Upper lobe of right lung (tissue), 1 donor: ENCODE measurements at places on chromosomes 4 and X.

DNA sequence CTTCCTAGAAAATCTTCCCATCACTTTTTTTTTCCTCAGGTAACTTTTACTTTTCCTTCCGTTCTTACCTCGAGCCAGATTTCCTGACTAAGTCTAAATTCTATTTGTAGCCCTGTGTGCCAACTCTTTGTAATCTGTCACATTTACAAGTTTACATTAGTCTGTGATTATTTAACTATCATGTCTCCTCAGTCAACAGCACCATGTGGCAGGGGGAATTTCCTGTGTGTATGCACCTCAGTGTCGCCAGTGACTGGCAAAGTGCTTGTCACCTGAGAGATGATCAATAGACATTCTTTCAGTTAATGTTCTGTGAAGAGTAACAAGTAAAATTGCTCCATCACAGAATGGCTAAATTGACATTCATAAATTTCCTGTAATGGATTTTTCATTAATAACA lies 468.5 kb downstream of the PDGFC start:
- no peak for DNase-seq

DNA sequence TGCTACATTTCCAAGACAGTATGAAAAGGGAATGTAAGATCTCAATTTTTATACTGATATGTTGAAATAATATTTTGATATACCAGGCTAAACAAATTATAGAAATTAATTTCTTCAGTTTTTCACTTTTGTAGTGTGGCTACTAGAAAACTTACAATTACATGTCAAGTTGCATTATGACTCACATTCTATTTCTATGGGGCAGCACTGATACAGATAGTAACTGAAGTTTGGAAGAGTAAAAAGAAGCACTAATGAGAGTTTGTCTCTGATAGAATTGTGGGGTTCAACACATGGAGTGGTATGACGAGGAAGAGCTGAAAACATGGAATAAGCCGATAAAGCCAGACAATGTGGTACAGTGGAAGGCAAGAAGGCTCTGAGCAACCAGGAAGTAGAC lies 95.6 kb downstream of the NR3C2 start:
- no peak for DNase-seq

DNA sequence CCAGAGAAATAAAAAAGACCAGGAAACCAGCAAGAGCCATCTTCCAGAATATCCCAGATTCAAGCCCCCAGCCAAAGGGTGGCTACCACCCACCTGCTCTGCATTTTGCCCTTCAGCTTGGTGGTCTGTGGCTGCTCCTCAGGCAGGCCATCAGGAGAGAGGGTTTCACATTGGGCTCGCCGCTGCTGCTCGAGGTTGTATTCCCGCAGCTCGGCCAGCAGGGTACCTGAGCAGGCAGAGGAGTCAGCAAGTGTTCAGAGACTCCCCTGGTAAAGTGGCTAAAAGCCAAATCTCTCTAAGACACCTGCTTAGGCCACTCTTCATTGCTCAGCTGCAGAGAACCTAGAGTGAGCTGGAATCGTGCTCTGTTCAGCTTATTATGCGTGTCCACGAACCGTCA lies 110.8 kb upstream of the HSD17B10 start:
- DNase-seq, result no peak

DNA sequence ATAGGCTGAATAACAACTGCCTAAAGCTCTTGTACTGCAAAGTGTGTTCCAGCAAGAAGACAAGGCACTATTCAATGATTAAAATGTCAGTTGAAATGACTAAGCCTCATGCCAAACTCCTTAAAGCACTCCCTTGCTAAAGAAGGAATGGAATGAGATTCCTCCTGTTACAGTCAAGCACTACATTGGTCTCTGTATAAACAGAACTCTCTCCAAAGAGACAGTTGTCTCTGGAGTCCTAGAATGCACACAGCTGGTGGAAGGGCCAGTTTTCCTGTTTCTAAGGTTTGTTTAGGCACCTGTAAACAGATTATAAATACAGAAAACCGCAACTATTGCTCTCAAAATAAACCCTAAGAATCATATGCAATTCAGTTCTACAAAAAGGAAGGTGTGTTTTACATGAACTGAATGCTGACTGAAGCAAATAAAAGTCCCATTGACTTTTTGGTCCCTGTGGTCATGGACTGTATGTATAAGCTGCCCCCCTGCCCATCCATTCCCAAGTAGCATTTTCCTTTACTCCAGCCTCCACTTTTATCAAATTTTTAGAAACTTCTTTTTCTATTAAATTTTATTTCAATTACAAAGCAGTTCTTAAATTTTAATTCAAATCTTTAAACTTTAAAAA lies 47.0 kb downstream of the FAT1 start:
- no peak for DNase-seq

- DNase-seq, result no peak
These were observed 124.8 kb upstream of the SLIT2 start for GRCh38 chr4:20126906-20127305.

GRCh38 chr4:76470532-76470931 lies 35.5 kb downstream of the SHROOM3 start:
- no peak for DNase-seq

- DNase-seq, result no peak
These were observed 95.9 kb upstream of the SCOC start for GRCh38 chr4:140277576-140277975.

DNA sequence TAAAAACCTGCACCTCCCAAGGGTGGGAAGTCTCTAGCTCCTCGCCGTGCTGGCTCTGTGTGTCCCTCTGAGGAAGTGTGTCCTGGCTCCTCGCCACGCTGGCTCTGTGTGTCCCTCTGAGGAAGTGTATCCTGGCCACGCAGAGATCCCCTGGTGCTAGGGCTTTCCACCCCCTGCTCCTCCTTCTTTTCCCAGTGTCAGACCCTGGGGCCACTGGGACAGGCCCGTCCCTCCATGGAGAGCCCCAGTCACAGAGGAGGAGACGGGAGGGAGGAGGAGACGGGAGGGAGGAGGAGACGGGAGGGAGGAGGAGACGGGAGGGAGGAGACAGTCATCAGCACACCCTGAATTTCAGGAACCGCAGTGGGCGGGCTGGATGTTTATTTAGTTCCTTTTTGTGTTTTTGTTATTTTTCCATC lies 53.8 kb upstream of the HGFAC start:
- peak; percentile 90 for DNase-seq

- DNase-seq, result peak; percentile 83
These were observed 114.5 kb downstream of the ADRA2C start for GRCh38 chr4:3880615-3881120.

DNA sequence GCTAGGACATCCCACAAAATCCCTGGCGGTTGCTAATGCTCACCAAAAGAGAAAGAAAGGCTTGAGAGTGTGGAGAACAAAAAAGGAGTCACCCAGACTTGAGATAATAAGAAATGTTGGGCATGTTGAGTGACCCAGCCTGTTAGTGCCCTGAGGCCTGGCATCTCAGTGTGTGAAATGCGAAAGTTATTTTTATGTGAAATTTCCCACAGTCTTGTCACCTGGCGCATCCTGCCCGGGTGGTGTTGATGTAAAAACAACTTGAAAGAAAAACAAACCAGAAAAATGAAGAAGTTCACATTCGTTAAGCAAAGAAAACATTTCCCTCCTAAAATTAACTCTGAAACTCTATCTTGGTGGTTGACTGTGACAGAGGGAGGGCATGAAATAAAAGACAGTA lies 495.2 kb downstream of the MID1IP1 start:
- no peak for DNase-seq

GRCh38 chrX:63514569-63515080 lies 163.5 kb upstream of the SPIN4 start:
- no peak for DNase-seq

- no peak for DNase-seq
These were observed 226.5 kb downstream of the FBXO8 start for GRCh38 chr4:174056959-174057358.

GRCh38 chr4:98510340-98510739 lies 148.1 kb downstream of the TSPAN5 start:
- no peak for DNase-seq

DNA sequence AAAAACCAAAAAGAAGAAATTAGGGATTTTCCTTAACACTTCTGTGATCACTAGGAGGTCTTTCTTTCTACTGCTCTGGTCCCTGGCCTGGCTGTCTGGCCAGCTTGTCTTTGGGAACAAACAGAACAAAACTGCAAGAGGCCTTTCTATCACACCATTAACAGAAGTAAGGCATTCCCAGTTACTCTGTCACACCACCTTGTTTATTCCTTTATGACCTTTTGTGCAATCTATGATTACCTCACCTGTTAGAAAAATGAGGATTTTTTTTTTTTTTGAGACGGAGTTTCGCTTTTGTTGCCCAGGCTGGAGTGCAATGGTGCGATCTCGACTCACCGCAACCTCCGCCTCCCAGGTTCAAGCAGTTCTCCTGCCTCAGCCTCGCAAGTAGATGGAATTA lies 3.0 kb downstream of the METAP1 start:
- DNase-seq, result no peak

DNA sequence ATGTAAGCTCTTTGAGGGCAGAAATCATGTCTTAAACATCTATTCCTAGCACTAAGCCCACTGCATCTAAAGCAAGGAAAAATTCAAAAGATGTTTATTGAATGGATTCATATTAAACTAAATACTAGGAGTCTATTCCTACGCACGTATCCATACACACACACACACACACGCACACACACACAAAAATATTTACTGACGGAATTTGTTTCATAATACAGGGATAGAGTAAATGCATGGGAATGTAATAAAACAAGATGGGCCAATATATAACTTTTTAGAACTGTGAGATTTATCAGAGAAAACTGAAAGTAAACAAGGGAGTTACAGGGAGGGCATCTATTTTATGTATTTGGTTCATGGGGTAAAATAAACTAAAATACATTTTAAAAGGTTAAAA lies 57.6 kb downstream of the WDFY3 start:
- DNase-seq, result no peak

DNA sequence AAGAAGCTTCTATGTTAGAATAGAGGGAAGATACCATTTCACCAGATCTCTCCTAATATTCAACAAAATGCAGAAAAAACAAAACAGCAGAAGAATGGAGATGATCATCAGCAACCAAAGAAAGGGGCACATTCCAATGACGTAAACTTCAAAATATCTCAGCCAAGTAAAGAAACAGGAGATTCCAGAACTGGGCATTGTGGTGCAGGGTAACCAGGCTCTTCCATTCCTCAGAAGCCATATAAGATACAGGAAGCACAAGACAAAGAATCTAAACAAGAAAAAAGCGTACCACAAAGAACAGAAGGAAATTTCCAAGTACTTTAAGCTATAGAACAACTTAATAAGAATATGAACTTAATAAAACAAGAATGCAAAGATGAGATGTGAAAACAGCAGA lies 6.9 kb upstream of the ARMCX4 start:
- no peak for DNase-seq

DNA sequence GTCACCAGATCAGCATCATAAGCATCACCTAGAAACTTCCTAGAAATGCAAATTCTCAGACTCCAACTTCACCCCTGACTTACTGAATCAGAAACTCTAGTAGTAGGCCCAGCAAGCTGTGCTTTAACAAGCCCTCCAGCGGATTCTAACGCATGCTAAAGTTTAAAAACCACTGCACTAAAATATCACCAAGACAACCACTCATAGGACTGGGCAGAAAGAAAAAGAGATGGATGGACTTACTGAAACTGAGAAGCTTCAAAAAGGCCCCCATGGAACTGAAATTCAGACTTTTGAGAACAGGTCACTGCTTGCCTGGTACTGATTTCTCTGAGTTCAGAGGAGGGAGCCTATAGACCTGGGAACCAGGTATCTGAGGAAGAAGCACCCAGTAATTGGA lies 40.1 kb downstream of the FAM241A start:
- no peak for DNase-seq

GRCh38 chr4:20393486-20394100 lies 141.9 kb downstream of the SLIT2 start:
- no peak for DNase-seq

- no peak for DNase-seq
These were observed 1.6 kb upstream of the ASB5 start for GRCh38 chr4:176270669-176271068.

GRCh38 chr4:26727844-26728243 lies 132.8 kb upstream of the STIM2 start:
- no peak for DNase-seq

GRCh38 chr4:102824398-102824797 lies 3.0 kb downstream of the UBE2D3 start:
- no peak for DNase-seq

GRCh38 chr4:692771-693554 lies 4.0 kb upstream of the SLC49A3 start:
- no peak for DNase-seq

GRCh38 chrX:151852294-151852693 lies 60.4 kb upstream of the MAGEA4 start:
- DNase-seq, result no peak

DNA sequence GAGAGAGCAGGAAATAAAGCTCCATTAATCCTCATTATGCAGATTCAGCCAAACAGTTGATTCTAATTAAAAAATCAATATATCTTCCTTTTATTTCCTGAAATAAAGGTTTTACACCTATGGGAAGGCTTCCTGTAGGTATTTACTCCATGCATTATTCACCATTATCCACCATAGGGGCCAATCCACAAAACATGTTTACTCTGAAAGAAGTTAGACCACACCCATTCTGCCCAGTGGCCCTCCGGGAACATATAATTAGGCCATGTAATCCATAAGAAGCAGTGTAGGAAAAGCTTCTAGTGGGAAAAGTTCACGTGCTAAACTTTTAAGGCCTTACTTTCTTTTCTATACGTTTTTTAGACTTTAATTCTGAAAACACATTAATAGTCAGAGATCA lies 57.7 kb downstream of the SAT1 start:
- DNase-seq, result no peak

- no peak for DNase-seq
These were observed 1163.2 kb downstream of the PCDH18 start for GRCh38 chr4:136369073-136369472.

DNA sequence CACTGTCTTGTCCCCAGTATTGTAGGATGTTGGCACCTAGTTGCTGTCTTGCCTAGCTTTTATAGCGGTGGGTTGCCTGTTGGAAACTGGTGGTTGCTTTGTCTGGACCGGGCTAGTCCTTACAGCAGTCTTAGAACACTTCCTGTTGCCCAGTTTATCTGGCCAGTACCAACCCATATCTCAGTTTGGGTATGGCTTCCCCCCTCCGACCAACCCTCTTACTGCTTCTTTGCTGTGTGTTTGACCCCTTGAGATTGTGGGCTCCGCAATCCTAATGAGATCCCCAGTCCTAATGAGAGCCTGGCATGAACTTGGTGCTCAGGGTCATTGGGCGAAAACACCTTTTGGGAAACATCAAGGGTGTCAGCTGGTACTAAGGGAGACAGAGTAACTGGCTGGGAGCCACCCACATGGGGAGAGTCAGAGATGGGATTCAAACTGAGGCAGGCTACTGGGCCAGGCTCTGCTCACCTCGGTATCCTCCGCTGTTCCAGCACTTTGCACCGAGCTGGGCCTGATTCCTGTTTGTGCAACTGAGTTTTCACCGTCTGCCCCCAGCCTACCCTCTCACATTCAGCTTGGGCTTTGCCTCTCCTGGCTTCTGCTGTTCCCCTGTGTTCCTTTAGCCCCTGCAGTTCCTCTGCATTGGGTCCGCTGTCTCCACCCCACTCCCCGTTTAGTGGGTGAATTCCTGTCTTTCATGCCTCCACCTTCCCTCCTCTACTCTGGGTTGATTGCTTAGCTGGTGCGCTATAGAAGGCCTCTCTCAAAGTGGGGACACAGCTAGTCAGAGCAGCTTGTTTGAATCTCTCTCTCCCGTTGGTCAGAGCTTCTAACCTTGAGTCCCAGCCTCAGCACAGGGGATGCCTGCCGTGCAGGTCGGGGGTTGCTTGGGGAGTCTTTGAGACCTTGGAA lies 1.6 kb downstream of the TBC1D14 start:
- DNase-seq, result no peak
